ENCODE measurements at places on chromosomes 5 and 9.
A peak's percentile ranks its signal among the peaks of the same experiment; 100 is the strongest.

DNA sequence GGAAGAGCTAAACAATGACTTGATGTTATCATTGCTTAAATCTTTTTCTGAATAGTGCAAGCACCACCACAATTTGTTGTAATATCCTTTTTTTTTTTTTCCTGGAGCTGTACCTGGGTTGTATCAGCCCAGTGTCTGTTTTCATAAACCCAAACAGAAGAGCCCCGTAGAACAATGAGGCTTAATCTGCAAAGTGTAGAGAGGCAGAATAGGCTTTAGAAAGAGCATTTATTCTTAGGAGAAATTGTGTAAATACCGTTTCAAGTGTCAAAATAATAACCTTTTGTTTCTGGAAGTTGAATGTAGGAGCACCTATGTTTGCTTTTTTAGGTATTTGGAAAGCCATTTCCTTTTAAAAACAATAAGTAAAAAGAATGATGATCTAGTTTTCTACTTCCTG lies 26.4 kb downstream of the RGS7BP start:
- no peak for DNase-seq

GRCh38 chr5:75438722-75439121 lies 72.7 kb downstream of the CERT1 start:
- no peak for DNase-seq

DNA sequence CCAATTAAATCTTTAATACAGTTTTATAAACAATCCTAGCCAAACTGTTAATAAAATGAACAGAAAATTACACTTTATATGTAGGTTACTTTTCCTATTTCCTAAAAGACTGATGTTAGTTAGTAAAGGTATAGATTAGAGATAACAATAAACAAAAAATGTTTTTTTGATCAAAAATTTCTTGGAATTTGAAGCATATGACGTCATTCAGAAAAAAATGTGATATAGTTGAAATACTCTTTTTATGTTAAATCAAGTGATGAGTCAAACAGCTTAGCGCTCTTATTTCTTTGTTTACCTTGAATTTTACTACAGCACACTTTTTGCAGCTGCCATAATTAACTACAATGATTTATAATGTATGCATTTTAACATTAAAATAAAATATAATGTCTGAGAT lies 195.8 kb downstream of the SLC12A2 start:
- no peak for DNase-seq

- peak; percentile 27 for DNase-seq
These were observed 6.7 kb upstream of the CDH6 start for GRCh38 chr5:31186672-31187267.

DNA sequence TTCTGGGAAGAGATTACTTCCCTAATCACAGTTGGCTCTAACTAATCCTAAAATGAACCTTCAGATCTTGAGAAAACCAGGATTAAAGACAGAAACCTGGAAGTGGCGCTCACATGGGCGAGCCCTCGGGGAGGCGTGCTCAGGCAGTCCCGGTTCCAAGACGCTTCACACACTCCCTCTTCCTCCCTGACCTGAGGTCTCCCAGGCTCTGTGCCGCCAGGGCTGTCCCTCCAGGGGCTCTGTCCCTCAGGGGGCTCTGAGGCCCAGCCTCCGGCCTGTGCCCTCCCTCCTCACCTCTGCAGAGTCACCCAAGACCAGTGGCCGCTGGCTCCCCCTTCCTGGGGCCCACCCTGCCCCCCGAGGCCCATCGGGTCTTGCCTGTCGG lies 10.2 kb downstream of the SLC9A3 start:
- DNase-seq = no peak

GRCh38 chr5:138951091-138951985 lies 76.2 kb upstream of the LRRTM2 start:
- no peak for DNase-seq

DNA sequence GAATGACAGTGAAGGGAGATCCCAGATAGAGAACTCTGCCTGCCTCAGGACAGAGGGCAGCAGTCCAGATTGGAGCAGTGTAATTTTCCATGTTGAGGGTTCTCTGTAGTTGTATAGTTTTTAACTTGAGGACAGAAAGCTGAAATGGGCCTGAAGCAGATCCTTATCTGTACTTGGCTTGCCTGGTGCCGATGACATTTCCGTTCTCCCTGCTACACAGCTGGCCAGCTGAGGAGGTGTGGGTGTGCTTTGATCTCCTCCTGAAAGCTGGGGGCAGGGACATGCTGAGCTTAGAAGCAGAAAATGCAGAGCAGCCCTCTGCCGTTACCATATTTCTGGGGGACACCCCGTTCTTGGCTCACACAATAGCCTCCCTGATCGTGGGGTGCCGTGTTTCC lies 10.5 kb downstream of the GLRX start:
- DNase-seq = peak; percentile 22

DNA sequence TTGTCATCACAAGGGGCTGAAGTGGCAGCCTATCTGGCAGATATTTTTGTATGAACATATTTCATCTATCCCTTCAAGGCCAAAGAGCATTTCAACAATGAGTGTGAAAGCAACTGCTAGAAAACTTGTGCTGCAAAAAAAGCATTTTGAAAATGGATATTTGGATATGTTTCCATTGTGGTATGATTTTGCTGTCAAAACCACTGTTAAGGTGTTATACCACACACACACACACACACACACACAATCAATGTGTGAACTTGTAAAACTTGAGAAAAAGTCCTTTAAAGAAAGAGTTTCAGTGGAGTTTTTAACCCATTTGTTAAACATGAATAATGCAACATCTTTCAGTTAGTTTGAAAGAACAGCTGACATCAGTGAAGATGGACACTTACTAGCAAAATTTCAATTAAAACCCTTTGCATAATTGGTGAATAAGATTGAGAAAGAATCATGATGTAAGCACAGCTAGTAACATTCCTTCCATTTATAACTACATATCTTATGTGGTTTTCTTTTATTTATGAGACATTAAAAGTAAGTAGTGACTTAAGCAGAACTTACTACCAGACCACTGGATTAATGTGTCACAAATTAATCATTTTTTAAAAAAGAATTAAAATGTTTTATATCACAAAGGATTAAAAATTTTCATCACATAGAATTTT lies 182.6 kb upstream of the GNA14 start:
- DNase-seq = peak; percentile 50

DNA sequence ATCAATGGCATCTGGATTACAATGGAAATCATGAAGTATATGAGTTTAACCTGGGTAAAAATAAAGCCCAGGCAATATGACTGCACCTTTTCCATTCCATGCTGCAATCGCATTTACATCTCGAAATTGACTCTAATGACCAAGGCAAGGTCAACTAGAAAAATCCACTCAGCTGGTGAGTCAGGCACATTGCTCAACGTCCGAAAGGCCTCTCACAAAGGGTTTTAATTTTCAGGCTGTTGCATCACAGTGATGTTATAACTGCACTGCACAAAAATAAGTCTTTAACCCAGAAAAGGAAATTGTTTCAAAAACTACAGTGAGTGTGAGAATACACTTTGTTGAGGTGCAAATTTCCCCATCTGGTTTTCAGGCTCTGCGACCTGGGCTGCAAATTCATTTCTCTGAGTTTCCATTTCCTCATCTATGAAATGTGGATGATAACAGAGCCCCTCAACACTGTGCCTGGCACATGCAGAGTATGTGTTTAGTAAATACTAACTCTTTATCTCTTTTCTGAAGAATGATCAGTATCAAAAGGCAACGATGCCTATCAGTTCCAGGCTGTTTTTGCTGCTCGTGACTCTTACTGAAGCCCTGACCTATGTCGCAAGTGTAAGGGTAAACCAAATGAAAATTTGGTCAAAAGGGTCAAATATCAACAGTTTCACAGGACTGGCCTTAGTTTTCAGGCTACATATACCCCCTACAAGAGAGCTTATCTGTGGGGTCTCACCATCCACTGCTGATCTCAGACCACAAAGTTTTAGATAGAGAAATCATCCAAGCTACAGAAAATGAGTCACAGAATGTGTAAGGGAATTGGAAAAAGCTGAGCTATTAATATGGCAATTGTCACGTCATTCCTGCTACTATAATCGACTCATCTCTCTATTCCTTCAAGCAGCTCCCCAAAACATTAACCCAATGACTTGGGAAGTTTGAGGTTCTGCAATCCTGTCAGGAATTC lies 4.1 kb downstream of the NFIL3 start:
- DNase-seq = peak; percentile 94

- peak; percentile 61 for DNase-seq
These were observed 141.8 kb downstream of the YIPF5 start for GRCh38 chr5:144028636-144029035.

DNA sequence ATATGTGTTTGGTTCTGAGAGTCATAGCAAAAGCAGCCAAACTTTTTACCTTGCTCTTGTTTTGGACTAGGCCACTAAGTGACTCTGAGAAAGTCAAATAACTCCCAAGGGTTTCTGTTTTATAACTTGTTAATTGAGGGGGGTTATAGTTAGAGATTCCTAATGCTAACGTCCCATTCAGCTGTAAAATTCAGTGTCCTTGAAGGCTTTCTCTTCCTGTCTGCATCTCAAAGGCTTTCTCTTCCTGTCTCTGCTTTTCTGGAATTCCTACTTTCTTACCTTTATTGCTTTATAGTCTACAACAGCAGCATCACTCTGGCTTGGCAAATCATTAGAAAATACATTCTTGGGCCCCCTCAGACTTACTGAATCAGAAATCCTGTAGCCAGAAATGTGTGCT lies 479.5 kb upstream of the SEMA6A start:
- DNase-seq = no peak

- DNase-seq = no peak
These were observed 11.5 kb downstream of the CCDC127 start for GRCh38 chr5:206406-206805.

DNA sequence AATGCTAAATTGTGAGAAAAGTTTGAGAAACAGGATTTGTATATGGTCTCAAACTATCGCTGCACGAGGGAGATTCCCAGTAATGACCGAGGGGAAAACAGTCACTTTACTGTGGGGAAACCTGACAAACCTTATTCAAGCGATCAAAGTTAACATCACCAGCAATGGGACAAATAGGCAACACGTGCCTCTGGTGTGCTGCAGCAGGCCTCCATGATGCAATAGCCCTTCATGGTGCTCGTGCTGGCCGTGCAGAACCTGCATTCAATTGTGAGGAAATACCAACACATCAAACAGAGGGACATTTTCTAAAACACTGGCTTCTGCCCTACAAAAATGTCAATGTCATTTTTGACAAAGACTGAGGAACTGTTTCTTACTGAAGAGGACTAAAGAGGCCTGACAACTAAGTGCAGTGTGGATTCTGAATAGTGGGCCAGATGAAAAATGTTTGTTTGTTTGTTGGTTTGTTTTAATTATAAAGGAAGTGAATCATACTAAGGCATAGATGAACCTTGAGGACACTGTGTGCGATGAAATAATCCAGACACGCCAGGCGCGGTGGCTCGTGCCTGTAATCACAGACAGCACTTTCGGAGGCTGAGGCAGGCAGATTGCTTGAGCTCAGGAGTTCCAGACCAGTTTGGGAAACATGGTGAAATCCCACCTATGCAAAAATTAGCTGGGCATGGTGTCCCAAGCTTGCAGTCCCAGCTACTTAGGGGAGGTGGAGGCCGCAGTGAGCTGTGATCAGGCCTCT lies 17.6 kb upstream of the MARCHF6 start:
- DNase-seq = no peak

- no peak for DNase-seq
These were observed 40.7 kb upstream of the LCP2 start for GRCh38 chr5:170338291-170338690.

DNA sequence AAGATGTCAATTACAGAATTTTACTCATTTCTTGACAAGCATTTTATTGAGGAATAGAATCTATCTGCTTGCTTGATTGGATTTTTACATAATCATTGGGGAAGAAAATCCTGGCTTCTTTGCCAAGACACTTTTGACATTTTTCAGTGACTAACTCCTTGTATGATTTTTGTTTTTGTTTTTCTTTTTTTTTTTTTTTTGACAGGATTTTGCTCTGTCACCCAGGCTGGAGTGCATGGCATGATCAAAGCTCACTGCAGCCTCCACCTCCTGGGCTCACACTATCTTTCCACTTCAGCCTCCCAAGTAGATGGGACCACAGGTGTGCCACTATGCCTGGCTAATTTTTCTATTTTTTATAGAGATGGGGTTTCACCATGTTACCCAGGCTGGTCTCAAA lies 672.3 kb upstream of the RGMB start:
- no peak for DNase-seq

DNA sequence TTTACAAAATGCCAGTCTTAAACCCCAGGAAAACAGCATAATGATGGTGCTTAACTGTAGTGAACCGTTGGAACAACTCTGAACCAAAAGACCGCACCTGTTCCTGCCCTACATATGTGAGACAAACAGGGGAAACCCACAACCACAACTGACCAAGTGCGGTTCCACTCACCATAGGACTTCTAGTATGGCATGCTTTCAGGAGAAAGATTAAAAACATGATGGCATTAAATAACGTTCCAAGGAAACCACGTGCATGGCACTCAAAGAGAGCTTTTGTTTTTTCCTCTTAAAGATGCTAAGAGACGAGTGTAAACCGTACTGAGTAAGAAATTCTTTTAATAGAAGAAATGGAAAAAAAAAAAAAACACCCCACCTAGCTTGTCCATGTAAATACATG lies 119.8 kb downstream of the SSBP2 start:
- DNase-seq = peak; percentile 4

DNA sequence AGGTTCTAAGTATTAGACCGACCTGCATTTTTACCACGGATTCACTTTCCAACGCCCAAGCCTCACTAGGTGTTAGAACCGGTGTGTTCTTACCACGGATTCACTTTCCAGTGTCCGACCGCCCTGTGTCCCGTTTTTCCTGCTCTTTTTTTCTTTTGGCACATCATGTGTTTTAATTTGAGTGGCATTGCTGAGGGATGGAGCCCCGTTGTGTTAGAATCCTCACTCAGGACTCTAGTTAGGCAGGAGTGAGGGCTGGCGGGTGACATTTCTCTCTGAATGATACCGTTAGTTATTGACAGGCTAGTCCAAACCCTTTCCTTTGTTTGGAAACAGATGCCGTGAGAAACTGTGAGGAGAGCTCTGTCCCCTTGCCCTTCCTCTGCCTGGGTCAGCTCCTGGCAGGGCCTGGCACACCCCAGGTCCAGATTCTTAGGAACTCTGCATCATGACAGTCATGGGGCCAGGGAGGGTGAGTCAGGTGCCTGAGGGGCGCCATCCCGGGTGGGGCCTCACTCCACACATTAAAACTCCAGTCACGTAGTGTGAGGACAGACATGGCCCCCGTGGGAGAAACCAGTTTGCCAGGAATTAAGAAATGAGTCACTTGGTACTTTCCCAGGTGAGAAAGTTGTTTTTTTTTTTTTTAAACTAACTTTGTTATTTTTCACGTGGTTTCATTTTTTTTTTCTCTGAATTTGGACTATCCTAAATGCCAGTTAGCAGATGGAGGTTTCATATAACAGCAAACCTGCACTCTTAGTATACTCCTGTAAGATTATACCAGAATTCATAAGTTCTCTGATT lies 15.8 kb downstream of the EXOC3 start:
- DNase-seq = peak; percentile 30

Measured in fibroblast of gingiva (primary cell).